ENCODE measurements at places on chromosomes 11 and 22.

- H3K4me3 ChIP-seq, result no peak overlapping the region
- H3K27ac ChIP-seq, result no peak overlapping the region
- DNase-seq, result no peak
- peaks cover 29% of the 10 kb centered on the region for H3K36me3 ChIP-seq
These were observed 28.4 kb upstream of the UCP3 start for GRCh38 chr11:74037309-74037708.

GRCh38 chr22:27879923-27880322, 39.1 kb downstream of the PITPNB start:
- DNase-seq, result no peak
- H3K27me3 ChIP-seq, result no peaks in the 10 kb centered on the region
- H3K27ac ChIP-seq, result no peak overlapping the region
- H3K4me1 ChIP-seq, result peaks cover 46% of the 10 kb centered on the region
- peaks cover 22% of the 10 kb centered on the region for H3K36me3 ChIP-seq
- no peak overlapping the region for H3K4me3 ChIP-seq

DNA sequence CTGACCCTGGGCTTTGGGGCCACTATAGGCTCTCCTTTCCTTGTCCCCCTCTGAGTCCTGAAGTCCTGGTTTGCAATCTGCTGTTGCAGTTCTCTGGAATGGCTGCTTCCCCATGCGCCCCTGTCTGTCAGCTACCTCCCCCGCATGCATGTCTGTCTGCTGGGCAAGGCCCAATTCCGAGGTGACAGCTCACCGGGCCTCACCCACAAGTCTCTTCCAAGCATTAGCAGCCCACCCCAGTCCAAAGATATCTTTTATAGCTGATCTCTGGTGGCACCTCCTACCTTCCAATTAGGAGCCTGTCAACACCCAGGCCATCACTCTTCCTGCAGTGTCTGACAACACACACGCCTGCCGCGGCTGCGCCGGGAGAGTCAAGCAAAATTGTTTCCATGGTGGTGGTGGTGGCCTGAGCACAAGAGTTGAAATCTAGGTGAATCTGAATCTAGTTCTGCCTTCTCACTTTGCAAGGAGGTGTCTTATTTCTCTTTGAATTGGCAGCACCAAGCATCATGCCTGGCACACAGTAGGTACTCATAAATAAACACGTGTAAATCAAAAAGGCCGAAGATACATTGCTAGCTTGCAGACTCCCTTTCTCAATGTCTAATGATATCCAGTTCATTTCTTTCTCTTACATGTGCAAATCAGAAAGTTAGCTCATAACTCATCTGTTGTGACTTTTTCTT, 1.2 kb upstream of the LMO2 start:
- H3K27ac ChIP-seq, result peak overlapping the region; percentile 89
- peaks cover 73% of the 10 kb centered on the region for H3K27me3 ChIP-seq
- peaks cover 57% of the 10 kb centered on the region for H3K4me1 ChIP-seq
- peak overlapping the region; percentile 69 for H3K4me3 ChIP-seq

DNA sequence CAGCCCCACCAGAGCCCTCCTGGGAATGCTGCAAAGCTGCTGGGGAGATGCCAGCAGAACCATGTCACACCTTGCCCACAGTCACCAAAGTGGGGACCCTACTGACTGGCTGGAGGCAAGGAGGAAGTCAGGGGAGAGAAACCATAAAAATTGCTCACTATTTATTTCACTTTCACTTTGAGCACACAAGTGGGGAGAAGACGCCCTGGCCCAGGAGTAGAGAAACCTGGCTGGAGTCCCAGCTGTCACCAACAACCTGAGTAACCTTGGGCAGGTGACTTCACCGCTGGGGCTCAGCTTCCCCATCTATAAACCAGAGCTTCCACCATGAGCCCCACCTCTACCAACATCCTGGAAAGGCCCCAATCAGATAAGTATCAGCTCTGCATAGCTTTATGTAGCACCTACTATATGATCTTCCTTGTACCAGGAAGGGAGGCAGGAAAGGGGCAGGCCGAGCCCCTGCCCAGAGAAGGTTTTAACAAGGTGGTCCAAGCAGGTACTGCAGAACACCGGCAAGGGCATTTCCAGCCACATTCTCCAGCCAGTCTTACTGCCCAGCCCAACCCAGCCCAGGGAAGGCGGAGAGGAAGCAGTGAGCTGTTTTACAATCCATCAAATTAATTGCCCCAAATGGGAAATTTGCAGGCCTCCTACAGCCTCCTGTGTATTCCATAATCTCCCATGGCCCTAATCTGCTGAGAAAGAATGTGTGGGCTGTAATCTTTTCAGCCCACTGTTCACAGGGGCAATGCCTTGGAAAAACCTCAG, 27.6 kb downstream of the PLEKHA7 start:
- peaks cover 43% of the 10 kb centered on the region for H3K4me1 ChIP-seq
- H3K36me3 ChIP-seq, result no peaks in the 10 kb centered on the region
- peak; percentile 60 for DNase-seq
- peak overlapping the region; percentile 27 for H3K27ac ChIP-seq
- H3K4me3 ChIP-seq, result no peak overlapping the region
- H3K27me3 ChIP-seq, result no peaks in the 10 kb centered on the region

- no peak overlapping the region for H3K27ac ChIP-seq
- H3K27me3 ChIP-seq, result peaks cover 7% of the 10 kb centered on the region
- H3K4me1 ChIP-seq, result no peaks in the 10 kb centered on the region
- no peaks in the 10 kb centered on the region for H3K36me3 ChIP-seq
These were observed 19.9 kb downstream of the POU2AF2 start for GRCh38 chr11:111265421-111265820.

- no peak overlapping the region for H3K27ac ChIP-seq
- H3K36me3 ChIP-seq, result no peaks in the 10 kb centered on the region
These were observed 36.5 kb upstream of the CELSR1 start for GRCh38 chr22:46573781-46574437.

- no peak overlapping the region for H3K27ac ChIP-seq
- peaks cover 4% of the 10 kb centered on the region for H3K4me1 ChIP-seq
- H3K27me3 ChIP-seq, result no peaks in the 10 kb centered on the region
These were observed 25.8 kb downstream of the TPCN2 start for GRCh38 chr11:69074375-69075140.

DNA sequence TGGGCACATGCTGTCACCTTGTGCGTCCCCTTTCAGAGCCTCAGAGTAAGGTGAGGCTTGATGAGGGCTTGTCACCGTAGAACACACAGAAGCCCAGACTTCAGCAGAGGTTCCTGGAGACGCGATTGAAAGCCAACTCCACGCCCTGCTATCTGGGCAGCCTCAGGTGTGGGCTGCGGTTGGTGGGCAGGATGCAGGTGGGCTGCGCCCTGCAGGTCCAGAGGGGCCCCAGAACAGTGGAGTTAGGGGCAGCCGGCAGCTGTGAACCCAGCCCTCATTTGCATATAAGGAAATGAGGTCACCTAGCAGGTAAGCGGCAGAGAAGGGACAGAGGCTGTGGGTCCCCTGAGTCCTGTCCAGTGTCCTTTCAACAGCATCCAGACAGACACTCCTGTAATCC, 15.4 kb downstream of the PHLDA2 start:
- no peaks in the 10 kb centered on the region for H3K27me3 ChIP-seq
- no peak overlapping the region for H3K27ac ChIP-seq

DNA sequence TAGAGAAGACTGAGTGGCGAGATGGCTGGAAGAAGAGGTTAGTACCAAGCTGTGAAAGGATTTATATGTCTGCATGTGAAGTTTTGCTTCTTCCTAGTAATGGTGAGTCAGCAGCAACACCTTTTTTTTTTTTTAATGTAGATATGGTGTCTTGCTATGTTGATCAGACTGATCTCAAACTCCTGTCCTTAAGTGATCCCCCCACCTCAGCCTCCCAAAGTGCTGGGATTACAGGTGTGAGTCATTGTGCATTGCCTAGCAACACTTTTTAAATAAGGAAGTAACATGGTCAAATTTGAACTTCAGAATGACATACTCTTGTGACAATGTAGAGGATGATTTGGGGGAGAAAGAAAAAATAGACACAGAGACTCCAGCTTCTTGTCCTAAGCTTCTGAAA, 6.5 kb upstream of the CSTPP1 start:
- H3K27me3 ChIP-seq, result peaks cover 6% of the 10 kb centered on the region
- no peak for DNase-seq
- no peak overlapping the region for H3K27ac ChIP-seq
- peaks cover 8% of the 10 kb centered on the region for H3K4me1 ChIP-seq
- no peaks in the 10 kb centered on the region for H3K36me3 ChIP-seq
- H3K4me3 ChIP-seq, result no peak overlapping the region

DNA sequence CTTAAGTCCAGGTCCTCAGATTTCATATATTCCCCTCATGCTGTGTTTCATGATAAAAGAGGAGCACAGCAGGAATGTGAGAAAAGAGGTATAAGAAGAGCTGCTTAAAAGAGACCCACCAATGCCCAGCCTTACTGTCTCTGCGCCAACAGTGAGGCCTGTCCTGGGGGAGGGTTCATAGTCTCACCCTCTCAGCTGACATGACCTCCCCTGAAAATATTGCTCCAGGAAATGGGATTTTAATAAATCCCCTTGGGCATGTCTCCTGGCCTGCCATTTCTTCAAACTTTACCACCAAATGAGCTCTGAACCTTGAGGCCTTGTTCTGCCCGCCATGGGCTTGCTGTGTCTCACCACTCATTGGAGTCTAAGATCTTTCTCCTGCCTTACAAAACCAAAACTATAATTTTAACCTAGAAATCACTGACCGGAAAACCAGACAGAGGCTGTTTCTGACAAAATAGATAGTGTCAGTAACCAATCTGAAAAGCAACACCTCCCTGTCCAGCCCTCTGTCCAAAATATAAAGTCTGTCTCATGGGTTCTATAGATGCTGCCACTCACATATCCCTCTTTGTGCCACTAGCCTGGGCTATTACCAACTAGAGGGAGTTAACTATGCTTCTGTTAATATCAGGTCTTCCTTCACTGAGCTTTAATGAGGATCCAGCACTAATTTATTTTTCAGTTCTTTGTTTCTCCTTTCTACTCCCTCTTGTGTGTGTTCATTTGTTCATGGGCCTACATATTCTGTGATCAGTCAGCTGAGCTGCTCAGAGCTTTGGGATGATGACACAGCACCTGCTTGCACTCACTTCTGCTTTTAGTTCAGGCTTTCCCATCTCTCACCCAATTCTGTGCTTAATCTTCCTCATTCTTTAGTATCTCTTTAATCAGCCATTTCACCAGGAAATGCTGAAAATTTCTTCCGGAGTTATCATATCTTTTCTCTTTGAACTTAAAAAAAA, at the start of gene OR2AG2:
Gene OR2AG2, minus strand, starts transcription at position 51 of the 968 bp plus-strand sequence. CDS start 3,019 bp downstream, outside the sequence.
- no peak for DNase-seq
- peak within 1 kb of the TSS; percentile 3 for H3K27ac ChIP-seq
- H3K4me3 ChIP-seq, result no peak within 1 kb of the TSS
- H3K27me3 ChIP-seq, result no peaks in the 10 kb centered on the region

- no peak for DNase-seq
- no peaks in the 10 kb centered on the region for H3K27me3 ChIP-seq
- H3K36me3 ChIP-seq, result no peaks in the 10 kb centered on the region
- H3K4me3 ChIP-seq, result no peak overlapping the region
- H3K4me1 ChIP-seq, result peaks cover 18% of the 10 kb centered on the region
These were observed 26.6 kb downstream of the SC5D start for GRCh38 chr11:121318848-121319834.

DNA sequence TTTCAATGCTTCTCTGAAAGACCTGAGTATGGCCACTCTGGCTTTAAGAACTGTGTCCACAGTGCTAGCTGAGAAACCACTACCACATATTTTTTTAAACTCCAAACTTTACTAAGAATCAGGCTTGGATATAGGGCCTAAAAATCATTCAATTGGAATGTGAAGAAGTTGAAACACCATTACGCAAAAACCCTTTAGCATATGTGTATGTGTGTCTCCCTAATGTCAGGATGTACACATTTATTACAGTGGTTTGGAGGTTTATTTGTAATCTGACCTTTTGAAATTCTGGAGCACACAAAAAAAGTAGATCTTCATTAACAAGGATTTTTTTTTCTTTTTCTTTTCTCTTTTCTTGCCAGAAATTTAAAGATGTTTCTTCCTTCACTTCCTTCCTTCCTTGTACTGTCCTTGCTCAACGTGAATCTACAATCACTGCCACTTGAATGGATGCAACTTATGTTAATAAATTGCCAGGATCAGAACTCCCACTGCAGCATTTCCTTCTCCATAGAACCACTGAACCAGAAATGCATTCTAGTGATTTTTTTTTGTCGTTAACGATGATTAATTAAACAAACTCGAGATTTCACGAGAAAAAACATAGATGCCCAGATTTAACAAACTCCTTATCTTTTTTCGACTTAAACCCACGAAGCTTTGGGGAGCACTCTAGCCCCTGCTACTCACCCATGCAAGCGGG, 3.1 kb upstream of the ADM start:
- H3K27me3 ChIP-seq, result peaks cover 56% of the 10 kb centered on the region
- DNase-seq, result no peak
- no peak overlapping the region for H3K4me3 ChIP-seq
- H3K36me3 ChIP-seq, result no peaks in the 10 kb centered on the region
- H3K27ac ChIP-seq, result no peak overlapping the region

DNA sequence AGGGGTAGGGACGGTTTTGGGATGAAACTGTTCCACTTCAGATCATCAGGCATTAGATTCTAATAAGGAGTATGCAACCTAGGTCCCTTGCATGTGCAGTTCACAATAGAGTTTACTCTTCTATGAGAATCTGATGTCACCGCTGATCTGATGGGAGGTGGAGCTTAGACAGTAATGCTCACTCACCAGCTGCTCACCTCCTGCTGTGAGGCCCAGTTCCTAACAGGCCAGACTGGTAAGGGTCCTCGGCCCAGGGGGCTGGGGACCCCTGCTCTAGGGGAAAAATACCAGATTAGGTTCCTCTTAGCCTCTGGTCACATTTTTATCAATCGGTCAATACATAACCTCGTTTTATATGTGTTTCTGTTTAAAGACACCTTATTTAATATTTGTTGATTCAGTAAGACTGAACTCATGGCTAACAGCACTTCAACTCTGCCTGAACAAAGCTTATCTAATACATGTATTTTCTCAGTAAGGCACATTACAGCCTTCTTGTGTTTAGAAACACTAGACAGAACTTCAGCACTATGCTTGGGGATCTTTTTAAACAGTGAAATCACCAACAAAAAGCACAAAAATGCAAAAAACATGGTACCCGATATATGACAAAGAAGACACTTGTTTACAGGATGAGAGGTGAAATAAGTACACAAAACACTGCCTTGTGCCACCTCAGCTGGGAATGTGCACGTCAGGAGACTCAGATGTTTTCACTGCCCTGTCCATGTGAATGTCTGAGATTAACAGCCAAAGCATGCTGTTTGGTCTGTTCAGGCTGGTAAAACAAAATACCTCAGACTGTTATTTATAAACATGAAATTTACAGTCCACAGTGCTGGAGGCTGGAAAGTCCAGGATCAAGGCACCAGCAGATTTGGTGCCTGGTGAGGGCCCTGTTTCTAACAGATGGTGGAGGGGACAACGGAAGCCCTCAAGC, 107.5 kb downstream of the USP35 start:
- H3K36me3 ChIP-seq, result no peaks in the 10 kb centered on the region

DNA sequence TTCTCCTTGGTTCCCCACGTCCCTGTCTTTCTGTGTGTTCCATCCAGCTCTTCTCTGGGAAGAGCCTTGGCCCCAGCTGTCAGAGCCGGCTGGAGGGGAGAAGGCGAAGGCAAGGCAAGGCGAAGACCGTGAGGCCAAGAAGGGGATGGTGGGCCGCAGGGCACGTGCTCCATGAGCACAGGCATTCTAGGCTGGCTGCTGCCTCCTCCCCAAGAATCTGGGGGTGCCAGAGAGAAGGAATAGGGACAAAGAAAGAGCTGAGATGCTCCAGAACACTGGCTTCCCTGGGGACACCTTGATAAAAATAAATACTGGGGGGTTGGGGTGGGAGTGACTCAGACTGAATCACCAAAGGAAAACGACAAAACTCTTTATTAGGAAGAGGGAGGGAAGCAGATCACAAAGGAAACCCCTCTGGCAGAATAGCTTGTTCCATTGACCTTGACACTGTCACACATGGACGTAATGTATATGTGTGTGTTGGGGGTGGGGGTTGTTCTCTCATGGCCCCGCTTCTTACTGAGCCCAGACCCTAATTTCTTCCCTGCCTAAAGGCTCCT, 52.5 kb downstream of the NECTIN1 start:
- peaks cover 9% of the 10 kb centered on the region for H3K4me1 ChIP-seq
- no peak overlapping the region for H3K27ac ChIP-seq
- no peak for DNase-seq
- no peaks in the 10 kb centered on the region for H3K27me3 ChIP-seq
- H3K36me3 ChIP-seq, result no peaks in the 10 kb centered on the region

All from activated naive CD8-positive, alpha-beta T cell treated with anti-CD3 and anti-CD28 coated beads, Interleukin-2, amount 50 U/mL, for 24 hours (primary cell).